Activated CD4-positive, alpha-beta memory T cell treated with anti-CD3 and anti-CD28 coated beads, Interleukin-2, amount 10 ng/mL, durations not matched to agents 7 days and 5 days (primary cell): ENCODE measurements at places on chromosomes 5 and 9.

- peak; percentile 14 for DNase-seq
These were observed 24.0 kb downstream of the ZDHHC11B start for GRCh38 chr5:760363-761058.

- DNase-seq: no peak
These were observed 21.3 kb downstream of the SLC12A7 start for GRCh38 chr5:1090538-1090937.

DNA sequence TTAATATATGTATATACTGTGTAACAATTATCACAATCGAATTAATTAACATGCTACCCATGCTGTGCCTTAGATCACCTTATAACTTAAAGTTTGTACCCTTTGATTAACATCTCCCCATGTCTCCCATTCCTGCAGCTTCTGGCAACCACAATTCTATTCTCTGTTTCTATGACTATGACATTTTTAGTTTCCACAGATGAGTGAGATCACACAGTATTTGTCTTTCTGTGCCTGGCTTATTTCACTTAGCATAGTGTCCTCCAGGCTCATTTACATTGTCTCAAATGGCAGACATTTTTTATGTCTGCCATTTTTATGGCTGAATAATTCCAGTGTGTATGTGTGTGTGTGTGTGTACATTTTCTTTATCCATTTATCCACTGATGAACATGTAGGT lies 146.1 kb upstream of the SLC28A3 start:
- DNase-seq: no peak

- no peak for DNase-seq
These were observed 172.8 kb upstream of the PANK3 start for GRCh38 chr5:168752012-168752411.

GRCh38 chr5:146082798-146083197 lies 22.6 kb downstream of the PLAC8L1 start:
- DNase-seq: no peak

- no peak for DNase-seq
These were observed 14.3 kb downstream of the CDC14B start for GRCh38 chr9:96605328-96605727.

DNA sequence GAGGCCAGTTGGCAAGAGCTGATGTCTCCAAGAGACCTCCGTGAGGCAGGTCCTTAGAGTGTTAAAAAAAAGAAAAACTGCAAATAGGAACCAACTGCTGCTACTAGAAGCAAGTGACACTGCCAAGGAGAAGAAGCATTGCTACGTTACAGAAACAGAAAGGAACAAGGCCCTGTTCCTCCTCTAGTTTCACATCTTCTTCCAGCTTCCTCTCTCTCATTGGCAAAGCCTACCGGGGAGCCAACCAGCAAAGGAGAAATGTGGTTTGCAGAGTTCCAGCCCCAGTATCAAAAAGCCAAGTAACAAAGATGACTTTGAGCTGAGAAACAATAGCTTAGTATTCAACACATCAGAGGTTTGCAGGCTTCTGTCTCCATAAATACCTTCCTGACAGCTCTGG lies 145.9 kb downstream of the PRELID2 start:
- DNase-seq: no peak

DNA sequence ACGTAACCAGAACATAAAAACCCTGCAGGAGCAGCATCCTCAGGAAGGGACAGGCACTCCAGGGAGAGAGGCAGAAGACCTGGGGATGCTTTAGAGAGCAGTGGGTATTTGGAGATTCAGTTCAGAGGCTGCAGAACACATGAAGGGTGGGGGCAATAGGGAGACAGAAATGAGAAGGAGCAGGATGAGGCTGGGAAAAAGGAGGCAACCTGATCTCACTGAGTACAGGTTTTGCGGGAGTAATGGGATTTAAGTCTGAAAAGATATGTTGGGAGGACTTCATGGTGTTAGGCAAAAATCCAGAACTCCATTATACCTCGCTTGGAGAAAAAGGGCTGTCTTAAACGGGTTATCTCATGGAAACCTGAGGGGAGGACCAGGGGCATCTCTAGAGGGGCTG lies 41.3 kb upstream of the GARNL3 start:
- no peak for DNase-seq

GRCh38 chr5:117394506-117395157 lies 820.0 kb upstream of the SEMA6A start:
- DNase-seq: no peak

GRCh38 chr9:107223381-107223780 lies 59.7 kb upstream of the RAD23B start:
- DNase-seq: no peak

- DNase-seq: no peak
These were observed 18.5 kb upstream of the FKTN start for GRCh38 chr9:105539452-105539851.

- DNase-seq: no peak
These were observed 27.9 kb downstream of the FOXD1 start for GRCh38 chr5:73420666-73421065.

DNA sequence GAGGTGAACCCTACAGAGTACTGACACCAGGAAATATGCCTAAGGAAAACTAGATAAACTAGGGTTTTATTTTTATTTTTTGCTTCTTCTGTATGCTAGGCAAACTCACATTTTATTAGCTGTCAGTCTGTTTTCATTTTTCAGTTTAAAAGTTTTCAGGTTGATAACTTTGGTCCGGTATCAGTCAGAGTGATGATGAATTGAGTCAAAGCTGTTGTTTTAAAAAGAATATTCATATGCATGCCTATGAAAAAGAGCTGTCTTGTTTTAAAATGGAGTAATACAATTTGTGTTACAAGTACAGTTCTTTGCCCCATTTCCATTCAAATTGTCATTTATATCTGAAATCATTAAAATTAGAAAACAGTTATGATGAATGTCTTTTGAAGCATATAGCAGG lies 22.6 kb downstream of the MAP3K1 start:
- no peak for DNase-seq

GRCh38 chr5:78562001-78562400 lies 86.6 kb downstream of the LHFPL2 start:
- DNase-seq: no peak
